Hindlimb muscle (tissue), 1 donor: ENCODE measurements at places on chromosomes 3 and 15.

- DNase-seq = no peak
These were observed 552.3 kb downstream of the FOXP1 start for GRCh38 chr3:71031181-71031580.

- DNase-seq = no peak
These were observed 11.2 kb upstream of the CAPN3 start for GRCh38 chr15:42348083-42348482.

GRCh38 chr3:160402221-160403027, 3.0 kb downstream of the SMC4 start:
- DNase-seq = no peak

- DNase-seq = no peak
These were observed 24.7 kb upstream of the BSN start for GRCh38 chr3:49529567-49529966.

GRCh38 chr3:127063916-127064315, 81.0 kb downstream of the PLXNA1 start:
- DNase-seq = no peak

DNA sequence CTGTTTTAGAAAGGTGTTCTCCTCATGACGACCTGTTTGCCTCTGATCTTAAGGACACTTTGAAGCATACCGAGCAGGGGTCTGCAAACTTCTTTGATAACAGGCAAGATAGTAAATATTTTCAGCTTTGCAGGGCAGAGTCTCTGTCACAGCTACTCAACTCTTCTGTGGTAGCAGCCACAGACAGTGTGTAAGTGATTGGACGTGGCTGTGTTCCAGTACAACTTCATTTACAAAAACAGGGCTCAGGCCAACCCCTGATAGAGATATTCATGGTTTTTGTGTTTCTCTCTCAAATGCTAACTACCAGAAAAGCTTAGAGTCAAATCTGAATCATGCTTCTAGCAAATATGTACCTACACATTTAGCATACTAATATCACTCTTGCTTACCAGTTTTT, 51.5 kb downstream of the TGFBR2 start:
- DNase-seq = no peak

GRCh38 chr15:29917600-29918597, 95.6 kb upstream of the TJP1 start:
- DNase-seq = no peak

DNA sequence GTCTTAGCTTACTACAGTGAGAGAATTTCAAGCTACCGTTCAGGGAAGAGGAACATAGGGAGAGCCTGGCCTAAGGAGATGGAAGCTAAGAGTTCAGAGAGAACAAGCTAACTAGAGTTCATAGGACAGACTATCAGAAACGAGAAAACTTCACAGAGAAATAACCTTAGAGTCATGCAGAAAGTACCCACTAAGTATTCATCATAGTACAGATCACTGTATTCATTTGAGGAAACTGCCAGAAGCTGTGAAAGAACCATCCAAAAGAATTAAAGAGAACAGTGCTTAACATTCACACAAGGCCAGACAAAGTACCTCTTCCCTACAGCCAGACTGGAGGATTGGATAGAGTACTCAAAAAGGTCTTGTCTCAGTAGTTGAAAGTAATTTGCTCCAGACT, 15.2 kb upstream of the GBE1 start:
- DNase-seq = no peak

GRCh38 chr15:55993804-55994560, 570 bp upstream of the NEDD4 start:
- DNase-seq = peak; percentile 50

DNA sequence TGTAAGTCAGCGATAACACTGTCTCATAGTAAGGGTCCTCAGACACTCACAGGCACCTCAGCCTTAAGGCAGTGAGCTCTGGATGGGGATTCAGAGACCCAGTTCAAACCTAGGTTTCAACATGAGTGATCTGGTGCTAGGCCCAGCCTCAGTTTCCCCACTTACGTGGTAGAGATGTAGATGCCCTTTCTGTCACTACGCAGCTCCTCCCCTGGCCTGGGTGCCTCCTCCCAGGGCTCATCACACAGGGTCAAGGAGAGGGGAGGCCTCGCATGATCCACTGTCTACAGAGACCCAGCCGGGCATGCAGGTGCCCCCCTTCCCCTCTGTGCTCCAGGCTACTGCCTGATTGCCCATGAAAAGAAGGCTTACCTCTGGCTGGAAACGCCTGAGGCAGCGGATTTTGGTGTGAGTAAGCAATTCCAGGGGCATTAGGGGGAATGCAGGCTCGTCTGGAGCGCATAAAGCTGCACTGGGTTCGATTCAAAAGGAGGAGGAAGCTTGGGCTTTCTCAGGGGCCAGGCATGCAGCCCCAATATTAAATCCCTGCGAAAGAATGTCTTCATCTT, 69.8 kb upstream of the ANKRD34C start:
- DNase-seq = no peak

GRCh38 chr3:50950591-50950990, 275.9 kb downstream of the DOCK3 start:
- no peak for DNase-seq

DNA sequence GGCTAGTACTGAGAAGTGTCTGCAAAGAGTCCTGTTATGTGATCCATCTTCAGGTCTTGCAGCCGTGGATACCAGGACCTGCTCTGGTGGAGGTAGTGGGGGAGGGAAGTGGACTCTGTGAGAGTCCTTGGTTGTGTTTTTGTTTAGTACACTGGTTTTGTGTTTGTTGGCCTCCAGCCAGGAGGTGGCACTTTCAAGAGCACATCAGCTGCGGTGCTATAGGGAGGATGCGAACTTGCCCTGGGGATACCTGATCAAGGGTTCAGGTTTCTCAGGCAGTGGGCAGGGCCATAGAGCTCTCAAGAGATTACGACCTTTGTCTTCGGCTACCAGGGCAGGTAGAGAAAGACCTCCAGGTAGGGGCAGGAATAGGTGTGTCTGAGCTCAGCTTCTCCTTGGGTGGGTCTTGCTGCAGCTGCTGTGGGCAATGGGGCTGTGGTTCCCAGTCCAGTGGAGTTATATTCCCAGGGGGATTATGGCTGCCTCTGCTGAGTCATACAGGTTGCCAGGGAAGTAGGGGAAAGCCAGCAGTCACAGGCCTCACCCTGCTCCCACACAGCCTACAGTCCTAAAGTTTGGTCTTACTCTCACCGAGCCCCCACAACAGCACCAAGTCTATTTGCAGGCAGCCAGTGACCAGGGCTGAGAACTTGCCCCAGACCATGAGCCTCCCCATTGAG, 132.8 kb upstream of the NPHP3 start:
- DNase-seq = no peak
